ENCODE measurements at places on chromosomes 11 and 22.

GRCh38 chr11:69500285-69501120, 19.0 kb downstream of the LINC01488 start:
- DNase-seq: no peak

- no peak for DNase-seq
Measured at GRCh38 chr11:68987211-68987610, 6.4 kb upstream of the MRGPRD start.

DNA sequence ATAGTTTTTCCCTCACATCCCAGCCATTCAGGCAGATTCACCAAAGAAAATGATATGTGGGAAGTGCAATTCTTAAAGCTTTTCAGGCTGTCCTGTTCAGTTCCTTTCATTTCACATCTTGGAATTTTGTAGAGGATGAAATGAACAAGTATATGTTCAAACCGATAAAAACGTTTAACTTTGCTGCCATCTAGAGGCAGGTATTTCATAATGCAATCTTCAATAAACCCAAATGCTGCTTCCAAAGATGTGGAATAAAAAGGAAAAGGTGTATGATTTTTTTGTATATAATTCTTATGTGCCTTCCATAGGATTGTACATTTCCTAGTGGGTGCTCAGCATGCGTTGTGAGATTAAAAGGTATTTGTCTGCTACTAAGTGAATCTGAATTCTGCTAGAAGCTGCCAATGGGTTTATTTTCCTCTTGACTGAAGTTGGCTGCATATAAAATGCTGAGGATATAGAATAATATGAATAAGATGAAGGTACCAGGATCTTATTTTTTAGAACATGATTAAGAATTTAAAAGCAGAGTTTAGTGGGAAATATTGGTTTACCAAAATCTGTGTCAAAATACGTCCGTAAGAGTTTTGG, 199.3 kb downstream of the PGR start:
- peak; percentile 7 for DNase-seq

- no peak for DNase-seq
Measured at GRCh38 chr22:49452362-49452946, 375.2 kb downstream of the BRD1 start.

Data from GM20000 (cell line).